ENCODE measurements at places on chromosomes 6 and 20. TPM values are rescaled to one million over a fixed set of nuclear protein-coding genes. Genes with fewer than 3 reads are reported as not detected.

DNA sequence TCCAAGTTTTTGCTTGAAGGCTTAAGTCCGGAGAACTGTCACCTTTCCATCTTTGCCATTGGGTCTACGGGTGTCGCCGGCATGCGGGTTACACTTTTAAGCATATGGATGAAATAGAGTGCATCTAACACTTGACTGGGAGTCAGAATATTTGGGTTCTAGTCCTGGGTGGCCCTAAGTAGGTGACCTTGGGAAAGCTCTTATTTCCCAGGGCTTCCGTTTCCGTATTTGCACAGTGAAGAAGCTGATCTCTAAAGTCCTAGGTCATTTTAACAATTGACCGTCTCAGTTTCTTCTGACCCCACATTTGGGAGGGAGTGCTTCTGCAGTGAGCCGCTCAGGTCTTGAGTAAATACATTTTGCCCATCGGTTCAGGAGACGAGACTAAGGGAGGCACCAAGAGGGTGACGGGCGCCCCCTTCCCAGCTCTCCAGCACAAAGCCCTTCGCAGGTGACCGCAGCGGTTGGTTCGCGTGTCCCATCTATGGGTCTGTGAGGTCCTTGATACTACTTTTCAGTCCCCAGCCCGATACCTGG, 651 bp upstream of the BLTP3A start:
- DNase-seq = no peak

DNA sequence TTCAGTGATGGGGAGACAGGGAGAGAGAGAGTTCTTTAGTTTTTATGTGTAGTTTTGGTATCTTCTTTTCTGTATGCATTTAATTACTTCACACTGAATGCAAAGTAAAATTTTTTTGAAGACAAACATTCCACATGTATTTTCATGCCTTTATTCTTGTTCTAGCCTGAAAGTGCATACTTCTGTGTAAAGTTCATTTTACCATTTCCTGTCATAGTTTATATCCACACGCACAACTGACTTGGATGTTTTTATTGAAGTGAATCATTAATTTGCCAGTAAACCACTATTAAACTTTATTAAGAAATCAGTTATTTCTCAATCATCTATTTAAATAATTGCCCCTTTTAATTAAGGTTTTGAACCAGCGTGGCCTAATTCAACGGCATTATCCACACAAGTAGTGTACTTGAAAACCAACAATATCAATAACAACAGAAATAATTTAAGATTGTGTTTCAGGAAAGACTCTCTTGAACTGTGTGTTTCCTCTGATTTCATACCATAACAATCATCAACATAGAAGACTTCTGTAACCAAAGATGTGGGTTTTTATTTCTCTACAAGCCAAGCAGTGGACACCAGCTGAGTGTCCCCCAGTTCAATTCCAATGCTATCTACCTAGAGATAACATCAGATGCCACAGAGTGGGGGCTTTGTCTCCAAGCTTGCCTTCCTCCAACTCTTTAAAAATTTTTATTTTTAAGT, 512.7 kb upstream of the JAG1 start:
- no peak for DNase-seq

DNA sequence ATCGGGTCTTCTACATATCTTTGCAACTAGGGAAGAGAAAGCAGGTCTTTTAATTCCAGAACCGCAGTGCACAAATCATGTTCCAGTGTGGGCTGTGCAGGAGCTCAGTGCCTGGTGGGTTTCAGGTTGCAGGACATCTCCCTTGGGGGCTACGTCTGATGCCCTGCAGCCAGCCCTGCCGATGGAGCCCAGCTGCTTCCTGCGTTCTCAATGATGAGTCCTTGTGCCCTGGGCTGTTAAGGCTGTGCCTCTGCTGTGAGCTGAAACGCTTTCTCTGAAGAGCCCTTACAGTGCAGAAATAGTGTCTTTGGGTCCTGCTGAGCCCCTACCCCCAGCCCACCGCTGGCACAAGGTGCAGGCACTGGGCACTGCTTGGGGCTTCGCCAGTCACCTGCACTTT, 192.9 kb downstream of the SYNDIG1 start:
- DNase-seq = no peak

DNA sequence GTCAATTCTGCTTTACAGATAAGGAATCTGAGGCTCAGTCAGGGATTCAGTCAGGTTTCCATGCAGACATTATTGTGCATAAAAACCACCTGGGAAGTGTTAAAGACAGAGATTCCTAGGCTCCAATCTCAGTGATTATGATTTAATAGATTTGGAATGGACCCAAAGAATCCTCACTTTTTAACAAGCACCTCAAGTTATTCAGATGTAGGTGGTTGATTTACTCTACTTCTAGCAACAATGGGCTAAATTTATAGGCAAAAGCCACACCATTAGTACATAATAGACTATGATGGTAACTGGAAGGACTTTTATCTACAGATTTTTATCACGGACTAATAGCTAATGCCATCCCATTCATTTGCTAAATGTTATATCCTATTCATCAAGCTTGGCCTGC, 9.0 kb downstream of the ENPP1 start:
- no peak for DNase-seq

Gene ASXL1
- 110 TPM for total RNA-seq

Gene MYO6
- total RNA-seq = 0.67 TPM

Gene CASS4
- total RNA-seq = 9.0 TPM

Gene SLC17A4
- not detected for total RNA-seq
